T-helper 17 cell (primary cell): ENCODE measurements at places on chromosomes 5 and 9.

DNA sequence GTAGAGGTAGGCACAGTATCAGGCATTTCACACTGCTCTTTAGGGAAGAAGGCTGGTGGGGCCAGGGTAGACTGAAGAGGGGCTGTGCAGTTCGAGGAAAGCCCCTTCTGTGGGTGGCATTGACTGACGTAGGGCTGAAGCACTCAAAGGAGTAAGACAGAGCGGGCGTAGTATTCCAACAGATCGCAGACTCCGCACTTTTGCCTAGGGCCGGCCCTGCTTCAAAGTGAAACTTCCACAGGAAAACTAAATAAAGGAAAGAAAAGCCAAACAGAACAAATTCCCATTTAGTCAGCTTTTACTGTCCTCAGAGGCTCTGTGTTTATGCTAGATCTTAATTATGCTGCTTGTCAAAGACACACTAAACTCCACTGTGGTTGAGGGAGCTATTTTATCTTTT is 493.0 kb upstream of the WWC1 start:
- no peak for DNase-seq

- no peak for DNase-seq
Observed at GRCh38 chr5:150642567-150642927, 2.1 kb downstream of the SYNPO start.

DNA sequence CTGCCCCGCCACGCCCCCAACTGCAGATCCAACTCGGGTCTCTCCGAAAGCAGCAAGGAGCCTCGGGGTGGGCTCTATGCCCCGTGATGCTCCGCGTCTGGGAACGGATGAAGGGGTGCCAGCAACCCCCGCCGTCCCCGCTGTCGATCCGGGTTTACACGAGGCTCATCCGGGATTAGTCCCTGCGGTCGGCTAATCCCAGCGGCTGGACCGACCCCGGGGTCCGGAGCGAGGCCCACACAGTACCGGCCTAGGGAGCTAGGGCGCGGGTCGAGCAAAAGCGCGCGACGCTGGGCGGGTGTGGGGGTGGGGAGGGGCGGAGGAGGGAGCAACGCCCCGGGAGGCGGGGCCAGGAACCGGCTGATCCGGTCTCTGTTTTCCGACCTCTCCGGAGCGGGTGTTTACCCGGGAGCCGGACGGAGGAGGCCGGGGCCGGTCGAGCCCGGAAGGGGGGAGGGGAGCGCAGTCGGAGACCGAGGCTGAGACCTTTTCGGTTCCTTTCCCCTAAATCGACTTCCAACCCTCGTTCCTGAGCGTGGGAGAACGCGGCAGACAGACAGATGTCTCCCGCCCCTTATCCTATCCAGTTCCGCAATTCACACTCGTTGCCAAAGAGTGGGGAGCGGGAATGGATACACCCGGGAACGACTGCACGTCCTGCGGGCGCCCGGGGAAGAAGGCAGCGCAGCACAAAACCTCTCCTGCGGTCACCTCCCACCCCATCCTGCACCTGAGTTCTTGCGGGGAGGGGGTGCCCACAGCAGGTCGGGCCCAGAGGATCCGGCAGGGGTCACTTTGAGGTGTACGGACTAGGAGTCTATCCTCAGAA is 28.6 kb downstream of the PCDH1 start:
- peak; percentile 67 for DNase-seq

DNA sequence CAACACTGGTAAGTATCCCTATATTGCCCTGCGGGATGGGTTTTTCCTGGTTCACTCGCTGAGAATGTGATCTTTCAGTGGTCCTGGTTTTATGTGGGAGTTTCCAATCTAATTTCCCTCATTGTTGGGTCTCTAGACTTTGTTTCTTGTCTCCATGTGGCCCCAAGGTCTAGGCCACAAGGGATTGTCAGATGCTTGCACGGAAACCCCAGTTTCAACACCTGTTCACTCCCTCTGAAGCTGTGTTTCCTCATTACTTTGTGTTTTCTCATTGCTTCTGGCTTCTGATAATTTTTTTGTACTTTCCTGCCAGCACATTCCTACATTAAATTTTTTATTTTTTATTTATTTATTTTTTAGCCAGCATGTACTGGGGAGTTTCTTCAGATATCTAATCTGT is 191.5 kb downstream of the TTLL11 start:
- no peak for DNase-seq

- DNase-seq: no peak
Observed at GRCh38 chr5:42840269-42840668, 28.6 kb upstream of the SELENOP start.
